ENCODE measurements at places on chromosomes 3 and 15.

DNA sequence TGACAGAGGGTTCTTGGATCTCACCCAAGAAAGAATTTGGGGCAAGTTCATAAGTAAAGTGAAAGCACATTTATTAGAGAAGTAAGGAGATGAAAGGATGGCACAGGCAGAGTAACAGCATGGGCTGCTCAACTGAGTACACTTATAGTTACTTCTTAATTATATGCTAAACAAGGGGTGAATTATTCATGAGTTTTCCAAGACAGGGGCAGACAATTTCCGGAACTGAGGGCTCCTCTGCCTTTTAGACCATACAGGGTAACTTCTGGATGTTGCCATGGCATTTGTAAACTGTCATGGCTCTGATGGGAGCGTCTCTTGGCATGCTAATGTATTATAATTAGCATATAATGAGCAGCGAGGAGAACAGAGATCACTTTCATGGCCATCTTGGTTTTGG is 221.2 kb upstream of the STT3B start:
- no peak for DNase-seq

GRCh38 chr15:71373917-71374316 is 258.6 kb downstream of the THSD4 start:
- no peak for DNase-seq

DNA sequence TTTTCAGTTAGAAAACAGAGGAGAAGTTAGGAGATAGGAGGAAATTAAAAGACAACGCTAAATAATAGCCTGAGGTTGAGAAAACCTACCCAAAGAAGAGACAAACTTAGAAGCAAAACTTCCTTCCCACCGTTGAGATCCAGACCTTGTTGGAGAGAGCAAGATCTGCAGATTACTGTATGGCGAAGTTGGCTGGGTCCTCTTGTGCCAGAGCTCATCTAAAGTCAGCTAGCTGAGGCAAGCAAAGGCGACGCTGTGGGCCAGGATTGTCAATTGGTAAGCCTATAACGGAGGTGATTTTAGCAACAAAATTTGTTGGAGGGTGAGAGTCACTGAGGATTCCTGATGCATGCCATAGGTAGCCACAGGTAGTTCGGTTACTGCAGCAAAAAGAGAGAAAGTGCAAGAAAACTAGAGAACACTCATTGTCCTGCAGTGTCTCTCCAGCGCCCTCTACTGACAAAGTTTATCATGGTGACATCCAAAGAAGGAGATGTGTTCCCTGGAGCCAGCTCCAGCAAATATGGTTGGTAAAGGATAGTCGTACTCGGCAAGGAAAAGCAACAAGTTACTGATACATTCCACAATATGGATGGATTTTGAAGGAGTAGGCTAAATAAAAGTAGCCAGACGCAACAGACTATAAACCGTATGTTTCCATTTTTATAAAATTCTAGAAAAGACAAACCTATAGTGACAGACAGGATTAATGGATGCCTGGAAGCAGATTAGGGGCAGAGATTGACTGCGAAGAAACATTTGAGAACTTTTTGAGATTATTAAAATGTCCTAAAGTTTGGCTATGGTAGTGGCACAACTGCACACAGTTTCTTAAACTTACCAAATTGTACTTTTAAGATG is 9.8 kb upstream of the OR5K4 start:
- DNase-seq, result peak; percentile 51

DNA sequence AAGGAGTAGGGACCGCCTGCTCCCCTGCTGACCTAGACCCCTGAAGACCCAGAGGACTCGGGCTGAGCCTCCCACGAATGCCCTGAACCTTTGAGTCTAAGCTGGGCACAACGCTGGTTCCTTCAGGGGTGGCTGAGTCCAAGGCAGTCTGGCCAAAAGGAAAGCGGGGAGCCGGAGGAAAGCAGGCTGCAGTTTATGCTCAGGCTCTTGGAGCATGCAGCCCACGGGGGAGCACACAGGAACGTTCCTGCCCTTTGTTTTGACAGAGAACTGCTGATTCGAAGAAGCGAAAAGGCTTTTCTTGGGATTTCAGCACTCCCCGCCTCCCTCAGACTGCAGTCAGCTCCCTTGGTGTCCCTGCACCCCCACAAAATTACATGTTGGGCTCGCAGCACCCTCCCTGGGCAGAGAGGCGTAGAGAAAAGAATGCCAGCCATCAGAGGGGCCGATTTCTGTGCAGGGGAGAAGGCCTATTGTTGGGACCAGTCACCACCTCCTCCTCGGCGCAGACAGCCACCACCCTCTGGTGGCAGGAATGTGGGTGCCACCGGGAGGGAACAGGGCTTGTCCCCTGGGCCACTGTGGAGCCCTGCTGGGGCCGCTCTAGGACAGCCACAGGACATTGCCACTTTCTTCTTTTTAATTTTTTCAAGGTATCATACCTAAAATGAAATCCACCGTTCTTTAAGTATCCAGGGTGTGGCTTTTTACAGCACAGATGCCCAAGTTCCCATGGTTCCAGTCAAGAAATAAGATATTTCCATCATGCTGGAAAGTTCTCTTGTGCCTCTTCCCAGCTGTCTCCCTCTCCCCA is 72.2 kb downstream of the SMAD6 start:
- DNase-seq, result peak; percentile 41

GRCh38 chr3:12828751-12829150 is 12.6 kb downstream of the RPL32 start:
- no peak for DNase-seq

DNA sequence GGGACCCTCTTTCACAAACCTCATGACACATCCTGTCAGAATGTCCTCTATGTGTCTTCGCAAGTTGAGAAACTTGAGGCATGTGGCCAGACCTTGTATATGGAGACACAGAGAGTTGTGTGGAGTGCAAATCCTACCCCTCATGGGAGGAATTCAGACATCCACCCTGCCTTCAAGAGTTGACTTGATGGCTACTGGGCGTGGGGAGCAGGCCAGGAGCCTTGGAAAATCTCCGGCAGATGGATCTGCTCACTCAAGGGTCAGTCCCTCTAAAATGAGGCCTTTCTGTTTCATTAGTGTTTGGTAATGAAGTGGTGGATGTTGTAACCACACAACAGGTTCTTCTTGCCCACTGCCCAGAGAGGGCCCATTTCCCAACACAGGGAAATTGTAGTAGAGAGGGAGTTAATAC is 79.0 kb downstream of the ASB7 start:
- no peak for DNase-seq

- DNase-seq, result no peak
Measured at GRCh38 chr15:73344056-73344455, 24.7 kb downstream of the HCN4 start.

GRCh38 chr3:58143417-58144055 is 67.2 kb downstream of the DNASE1L3 start:
- DNase-seq, result no peak

DNA sequence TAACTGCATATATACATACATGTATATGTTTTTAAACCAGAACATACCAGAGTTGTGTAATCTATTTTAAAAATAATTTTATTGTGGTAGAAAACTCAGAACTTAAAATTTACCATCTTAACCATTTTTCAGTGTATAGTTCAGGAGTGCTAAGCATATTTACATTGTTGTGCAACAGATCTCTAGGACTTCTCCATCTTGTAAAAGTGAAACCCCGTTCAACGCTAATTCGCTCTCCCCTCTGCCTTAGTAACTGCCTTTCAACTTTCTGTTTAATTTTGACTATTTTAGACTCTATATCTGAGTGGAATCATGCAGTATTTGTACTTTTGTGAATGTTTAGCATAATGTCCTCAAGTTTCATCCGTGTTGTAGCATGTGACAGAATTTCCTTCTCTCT is 51.8 kb upstream of the SSR3 start:
- DNase-seq, result no peak

DNA sequence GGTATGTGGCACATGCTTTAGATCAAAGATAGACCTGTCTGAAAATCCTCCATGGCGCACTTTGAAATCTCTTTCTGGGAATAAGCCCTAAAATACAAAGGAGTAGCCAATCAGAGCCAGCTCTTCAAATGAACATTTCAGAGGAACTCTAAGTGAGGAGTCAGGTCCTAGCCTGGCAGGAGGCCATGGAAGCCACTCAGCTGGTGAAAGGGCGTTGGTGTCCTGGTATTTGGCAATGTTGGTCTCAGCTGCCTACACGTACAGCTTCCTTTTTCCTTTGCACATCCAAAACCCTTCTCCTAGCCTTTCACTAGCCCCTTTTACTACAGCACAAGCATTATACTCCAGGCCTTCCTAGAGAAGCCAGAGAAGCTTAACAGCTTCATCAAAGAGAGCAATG is 5.5 kb downstream of the WDR73 start:
- DNase-seq, result no peak

DNA sequence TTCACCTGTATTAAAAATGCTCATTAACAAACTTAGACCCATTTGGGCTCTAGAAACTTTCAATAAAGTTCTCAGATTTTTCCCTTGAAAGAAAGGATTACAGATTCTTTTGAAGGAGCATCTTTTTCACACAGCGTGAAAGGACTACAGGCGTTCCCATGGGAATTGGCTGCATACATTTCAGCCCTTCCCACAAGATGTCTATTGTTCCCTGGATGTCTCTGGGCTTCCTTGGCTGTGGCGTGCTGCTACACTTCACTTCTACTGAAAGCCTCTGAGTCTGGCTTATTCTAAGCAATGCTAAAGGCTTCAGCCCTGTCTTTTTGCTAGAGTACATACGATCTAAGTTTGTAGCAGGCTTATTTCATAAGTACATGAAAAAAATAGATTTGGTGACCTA is 1.4 kb downstream of the VEPH1 start:
- DNase-seq, result no peak

DNA sequence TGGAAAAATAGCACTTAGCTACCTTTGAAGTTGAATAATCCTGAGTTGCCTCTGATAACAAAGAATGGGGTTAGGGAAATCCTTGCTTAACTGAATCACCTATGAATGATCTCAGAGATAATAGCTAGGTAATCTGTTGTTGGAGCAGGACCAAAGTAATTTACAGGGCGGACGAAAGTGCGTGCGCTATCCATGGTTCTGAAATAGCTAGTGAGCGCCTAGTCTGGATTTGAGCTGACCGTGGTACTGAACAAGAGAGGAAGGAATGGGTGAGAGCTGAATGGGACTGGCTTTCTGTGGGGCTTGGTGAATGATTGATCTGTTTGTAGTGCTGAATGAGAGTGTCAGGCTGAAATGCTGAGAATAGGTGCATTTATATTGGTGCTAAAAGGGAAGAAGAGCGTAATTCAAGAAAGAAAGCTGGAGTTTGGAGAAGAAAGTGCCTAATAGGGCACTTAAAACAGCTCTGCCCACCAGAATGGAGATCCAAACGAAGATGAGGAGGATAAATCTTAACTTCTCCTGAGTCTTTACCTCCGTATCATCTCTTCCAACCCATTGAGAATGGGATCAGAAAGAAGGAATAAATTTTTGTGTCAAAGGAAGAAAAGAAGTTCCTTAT is 10.1 kb downstream of the SCN10A start:
- peak; percentile 34 for DNase-seq

DNA sequence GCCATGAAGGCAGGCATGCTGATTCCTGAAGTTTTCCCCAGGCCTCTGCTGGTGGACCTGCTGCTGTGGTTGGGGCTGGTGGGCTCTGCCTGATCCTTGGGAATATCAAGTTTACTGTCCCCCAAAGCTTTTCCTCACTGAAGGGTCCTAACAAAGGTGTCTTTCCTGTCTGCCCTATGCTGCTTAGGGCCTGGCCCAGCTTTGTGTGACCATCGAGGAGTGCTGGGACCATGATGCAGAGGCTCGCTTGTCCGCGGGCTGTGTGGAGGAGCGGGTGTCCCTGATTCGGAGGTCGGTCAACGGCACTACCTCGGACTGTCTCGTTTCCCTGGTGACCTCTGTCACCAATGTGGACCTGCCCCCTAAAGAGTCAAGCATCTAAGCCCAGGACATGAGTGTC is 13.2 kb upstream of the EXOG start:
- no peak for DNase-seq

DNA sequence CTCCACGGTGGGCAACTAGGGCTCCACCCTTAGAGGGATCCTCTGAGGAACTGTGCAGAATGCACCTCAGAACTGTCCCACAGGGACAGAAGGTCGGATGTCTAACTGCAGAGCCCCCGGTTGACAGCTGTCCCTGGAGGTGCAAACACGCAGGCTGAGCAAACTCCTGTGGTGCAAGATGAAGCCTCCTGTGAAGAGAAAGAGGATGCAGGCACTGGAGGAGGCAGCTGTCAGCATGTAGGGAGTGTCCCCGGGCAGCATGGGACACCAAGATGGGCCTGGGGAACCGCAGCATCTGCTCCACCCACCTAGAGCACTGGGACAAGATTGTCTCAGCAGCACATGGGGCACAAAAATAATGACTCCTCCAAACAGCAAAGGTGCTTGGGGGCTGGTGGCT is 258.9 kb downstream of the ABHD5 start:
- no peak for DNase-seq

GRCh38 chr15:74307827-74308811 is 59.3 kb downstream of the CYP11A1 start:
- peak; percentile 21 for DNase-seq

- no peak for DNase-seq
Measured at GRCh38 chr3:64224826-64225610, at the start of gene PRICKLE2. Gene PRICKLE2, minus strand, starts transcription at chr3:64225466. Its CDS starts 26,539 bp downstream, at chr3:64198927.
